Right lung (tissue), 10 donors: ENCODE measurements at places on chromosomes 1 and 21. TPM values are rescaled to one million over a fixed set of nuclear protein-coding genes. Genes with fewer than 3 reads are reported as not detected.

Gene ABCA4
- 1.9 TPM for polyA plus RNA-seq

Gene HMGCS2
- 0.53 TPM for polyA plus RNA-seq

Gene HES3
- polyA plus RNA-seq, result not detected

Gene CLCA4
- polyA plus RNA-seq, result not detected

Gene SLC9C2
- polyA plus RNA-seq, result 0.48 TPM

Gene HSPA6
- polyA plus RNA-seq, result 0.80 TPM

Gene TFF2
- not detected for polyA plus RNA-seq

Gene RAB25
- polyA plus RNA-seq, result 66.5 TPM

Gene DRAXIN
- polyA plus RNA-seq, result 1.9 TPM

Gene SERTAD4
- polyA plus RNA-seq, result 4.8 TPM

GRCh38 chr1:10730985-10731384, 65.5 kb downstream of the CASZ1 start:
- no peak for DNase-seq

- DNase-seq, result no peak
These were observed 597.8 kb downstream of the KIF26B start for GRCh38 chr1:245752561-245752960.

- DNase-seq, result no peak
These were observed 31.8 kb upstream of the PDC start for GRCh38 chr1:186492531-186493291.

- no peak for DNase-seq
These were observed 148.1 kb upstream of the CTTNBP2NL start for GRCh38 chr1:112247961-112248360.

DNA sequence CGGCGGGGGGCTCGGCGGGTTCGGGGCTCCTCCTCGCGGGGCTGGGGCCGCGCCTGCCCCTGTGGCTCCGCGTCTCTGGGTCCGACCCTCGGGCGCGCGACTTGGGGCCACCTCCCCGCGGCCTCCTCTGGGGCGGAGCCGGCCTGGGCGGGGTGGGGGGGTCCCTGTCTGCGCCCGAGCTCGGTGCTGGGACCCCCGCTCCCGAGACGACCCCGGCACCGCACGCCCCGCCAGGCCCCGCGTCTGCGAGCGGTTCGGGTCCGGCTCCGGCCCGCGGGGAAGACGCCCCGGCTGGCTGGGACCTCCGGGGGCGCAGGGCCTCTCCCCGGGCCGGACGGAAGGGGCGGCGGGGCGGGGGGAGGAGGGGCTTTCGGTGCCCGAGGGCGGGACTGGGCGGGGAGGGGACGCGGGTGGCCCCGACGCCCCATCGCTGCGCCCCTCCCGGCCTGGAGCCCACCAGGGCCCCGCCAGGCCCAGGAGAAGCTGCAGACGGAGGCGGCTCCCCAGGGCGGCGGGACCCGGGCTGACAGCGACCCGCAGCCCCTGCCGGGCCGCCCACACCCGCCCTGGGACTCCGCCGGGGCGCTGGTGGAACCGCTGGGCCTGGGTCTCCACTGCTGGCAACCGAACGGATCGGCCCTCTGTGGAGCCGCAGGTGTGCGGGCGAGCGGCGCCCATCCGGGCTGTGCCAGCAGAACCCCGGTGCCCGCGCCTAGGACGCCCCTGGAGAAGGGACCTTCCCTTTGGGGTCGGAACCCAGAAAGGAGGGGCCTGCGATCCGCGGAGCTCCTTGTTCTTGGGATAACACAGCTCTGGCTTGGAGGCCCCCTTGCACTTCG, 610 bp downstream of the COL6A2 start:
- no peak for DNase-seq

- DNase-seq, result no peak
These were observed 6.3 kb downstream of the FAM20B start for GRCh38 chr1:179031855-179032513.

- DNase-seq, result no peak
These were observed 361 bp downstream of the DDAH1 start for GRCh38 chr1:85464497-85465098.

DNA sequence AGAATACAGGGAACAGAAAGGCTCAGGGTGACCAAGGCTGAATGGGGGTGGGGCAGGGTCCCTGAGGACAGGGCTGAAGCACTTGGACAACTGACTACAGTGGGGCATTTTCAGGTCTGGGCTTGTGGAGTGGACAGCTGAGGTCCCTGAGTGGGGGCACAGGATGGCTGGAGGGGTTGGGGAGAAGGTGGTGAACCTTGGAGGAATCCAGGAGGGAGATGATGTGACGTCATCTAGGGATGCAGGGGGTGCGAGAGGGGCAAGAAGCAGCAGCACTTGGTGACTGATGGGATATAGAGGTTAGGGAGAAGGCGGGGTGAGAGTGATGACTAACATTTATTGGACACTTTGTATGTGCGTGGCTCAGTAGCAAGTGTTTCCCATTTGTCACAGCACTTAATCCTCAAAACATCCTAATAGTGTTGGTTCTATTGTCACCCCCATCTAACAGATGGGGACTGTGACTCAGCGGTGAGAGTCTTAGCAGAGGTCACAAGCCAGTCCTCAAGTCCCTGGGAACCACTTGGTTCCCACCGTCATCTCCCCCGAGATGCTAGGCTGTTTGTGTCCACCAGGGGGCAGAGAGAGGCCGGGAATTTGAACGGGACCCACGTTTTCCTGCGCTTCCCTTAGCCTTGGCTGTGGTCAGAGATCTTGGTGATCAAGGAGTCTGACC, 27.9 kb upstream of the BMP8B start:
- peak; percentile 61 for DNase-seq

- no peak for DNase-seq
These were observed 42.5 kb downstream of the UTP25 start for GRCh38 chr1:209870151-209870831.

DNA sequence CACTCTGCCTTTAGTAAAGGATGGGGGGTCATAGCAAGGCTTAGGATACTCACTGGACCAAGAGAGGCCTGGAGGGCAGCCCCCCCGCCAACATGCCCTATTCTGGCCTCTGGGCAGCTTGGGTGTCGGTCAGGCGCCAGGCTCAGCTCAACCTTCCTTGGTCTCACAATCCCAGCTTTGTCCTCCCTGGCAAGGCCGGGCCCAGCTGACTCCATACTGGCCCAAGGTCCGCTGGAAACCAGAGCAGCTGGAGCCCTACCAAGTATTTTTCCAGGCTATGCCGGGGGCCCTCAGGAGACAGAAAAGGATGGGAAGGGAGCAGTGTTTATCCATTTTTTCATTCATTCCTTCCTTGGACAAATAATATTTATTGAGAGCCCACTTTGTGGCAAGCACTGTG, 6.2 kb downstream of the FBXO2 start:
- DNase-seq, result no peak

DNA sequence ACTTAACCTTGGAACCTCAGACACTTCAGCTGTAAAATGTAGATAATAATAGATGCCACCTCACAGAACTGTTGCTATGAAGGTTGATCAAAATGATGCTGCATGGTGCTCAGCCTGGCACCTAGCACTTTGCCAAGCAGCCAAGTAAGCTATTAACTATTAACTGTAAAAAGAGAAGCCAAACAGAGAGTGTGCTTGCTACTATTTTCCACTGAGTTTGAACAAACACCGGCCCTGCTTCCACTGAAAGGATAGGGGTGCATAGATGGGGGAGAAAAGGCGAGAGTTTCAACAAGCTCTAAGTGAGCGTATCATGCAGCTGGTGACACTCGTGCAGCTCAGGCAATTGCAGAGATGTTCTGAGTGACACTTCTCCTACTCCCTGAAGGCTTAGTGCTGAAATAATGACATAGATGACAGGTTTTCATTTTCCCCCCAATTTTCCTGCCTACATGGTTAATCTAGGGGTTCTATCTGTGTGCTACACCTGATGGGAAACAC, 78.2 kb downstream of the GPR88 start:
- DNase-seq, result no peak

GRCh38 chr1:164703463-164703862, 144.5 kb downstream of the PBX1 start:
- DNase-seq, result no peak

DNA sequence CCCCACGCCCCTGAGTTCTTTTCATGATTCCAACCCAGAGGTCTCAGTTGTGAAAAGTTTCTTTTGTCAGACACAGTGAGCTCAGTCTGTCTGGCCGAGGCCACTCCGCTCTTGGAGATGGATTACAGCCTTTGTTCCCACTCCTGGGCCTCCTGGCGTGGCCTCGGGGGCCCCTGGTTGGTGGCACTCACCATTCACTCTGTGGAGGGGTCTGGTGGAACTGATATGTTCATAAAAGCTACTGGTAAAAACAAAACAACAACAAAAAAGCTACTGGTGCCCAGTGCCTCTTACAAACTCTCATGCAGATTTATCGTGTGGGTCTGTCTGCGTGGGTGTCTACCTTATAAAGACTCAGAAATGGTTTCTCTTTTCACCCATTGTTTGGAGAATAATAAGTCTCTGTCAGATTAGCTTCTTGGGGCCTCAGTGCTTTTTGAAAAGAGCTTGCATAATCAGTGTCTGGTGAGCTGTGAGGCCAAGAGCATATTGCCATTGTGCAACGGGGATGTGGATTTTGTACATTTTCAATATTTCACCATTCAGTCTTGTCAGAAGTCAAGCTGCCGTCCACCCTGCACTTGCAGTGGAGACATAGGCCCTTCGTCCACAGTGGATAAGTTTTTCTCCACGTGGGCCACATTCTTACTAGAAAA, 86.7 kb downstream of the GALNT2 start:
- peak; percentile 52 for DNase-seq

- DNase-seq, result peak; percentile 35
These were observed 39.5 kb downstream of the TOR3A start for GRCh38 chr1:179121159-179121938.

- DNase-seq, result no peak
These were observed 560 bp downstream of the PLEKHM2 start for GRCh38 chr1:15684468-15685291.

- DNase-seq, result no peak
These were observed 20.8 kb upstream of the COG2 start for GRCh38 chr1:230621324-230622030.

DNA sequence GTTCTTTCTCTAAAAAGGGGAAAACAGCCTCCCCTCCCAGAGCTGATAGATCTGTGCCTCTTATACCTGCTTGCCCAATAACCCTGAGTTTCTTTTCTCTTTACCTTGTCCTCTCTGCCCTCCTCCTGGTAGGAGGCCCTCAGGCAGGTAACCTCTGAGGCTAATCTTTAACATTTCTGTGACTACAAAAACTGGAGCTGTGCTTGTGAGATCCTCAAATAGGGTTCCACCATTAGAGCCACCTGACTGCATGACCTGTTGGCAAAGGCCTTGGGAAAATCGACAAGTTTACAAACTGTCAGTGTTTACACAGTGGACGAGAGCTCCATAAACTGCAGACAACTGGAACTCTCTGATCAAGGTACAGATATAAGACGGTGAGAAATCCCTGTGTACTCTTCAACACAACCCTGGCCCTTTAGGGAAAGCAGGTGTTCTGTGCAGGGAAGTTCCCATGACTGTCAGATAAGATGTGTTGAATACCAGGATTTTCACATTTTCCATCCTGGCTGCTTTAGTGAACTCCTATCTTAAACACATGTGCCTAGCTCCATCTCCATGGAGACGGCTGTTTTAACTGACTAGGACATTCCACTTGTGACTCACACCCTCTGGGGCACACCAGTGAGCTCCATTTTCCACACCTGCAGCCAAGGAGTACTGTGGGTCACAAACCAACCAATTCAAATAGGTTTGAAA, 38.3 kb downstream of the ECE1 start:
- no peak for DNase-seq

DNA sequence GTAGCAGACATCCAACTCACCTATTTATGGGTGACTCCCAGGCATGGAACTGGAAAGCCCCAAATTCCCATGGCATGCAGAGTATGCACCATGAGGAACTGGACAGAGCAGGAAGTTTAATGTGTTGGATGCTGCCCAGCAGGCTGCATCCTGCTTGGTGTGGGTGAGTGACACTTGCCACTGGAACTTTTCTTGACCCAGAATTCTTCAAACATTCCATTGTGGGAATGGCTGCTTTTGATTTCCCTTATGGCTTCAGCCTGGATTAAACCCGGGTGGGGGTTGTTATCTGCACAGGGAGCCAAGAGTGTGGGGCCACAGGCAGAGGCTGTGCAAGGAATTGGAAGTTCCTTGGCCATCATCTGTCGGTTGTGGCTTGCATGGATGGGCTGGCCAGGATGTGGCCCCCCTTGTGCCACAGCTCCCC, 26.9 kb upstream of the BACE2 start:
- no peak for DNase-seq

GRCh38 chr1:60430375-60430774, 356.8 kb upstream of the C1orf87 start:
- no peak for DNase-seq

GRCh38 chr1:25641329-25641725, 24.7 kb downstream of the MAN1C1 start:
- DNase-seq, result no peak

DNA sequence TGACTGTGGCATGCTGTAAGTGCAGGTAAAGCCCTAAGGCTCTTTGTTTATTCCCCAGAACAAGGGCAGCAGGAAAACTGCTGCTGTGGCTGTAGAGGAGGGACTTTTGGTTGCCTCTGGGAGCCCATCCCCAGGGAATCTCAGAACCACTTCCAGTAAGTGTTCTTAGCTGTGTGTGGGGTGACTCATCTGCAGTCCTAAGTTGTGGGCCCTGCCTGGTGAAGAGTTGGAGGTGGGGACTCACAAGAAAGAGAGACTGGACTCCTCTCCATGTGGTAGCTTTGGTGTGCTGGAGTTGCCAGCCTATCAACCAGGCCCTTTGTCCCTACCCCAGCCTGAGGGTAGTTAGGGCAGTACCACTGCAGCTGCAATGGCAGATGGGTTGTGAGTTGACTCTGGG, 24.0 kb upstream of the DENND1B start:
- no peak for DNase-seq

DNA sequence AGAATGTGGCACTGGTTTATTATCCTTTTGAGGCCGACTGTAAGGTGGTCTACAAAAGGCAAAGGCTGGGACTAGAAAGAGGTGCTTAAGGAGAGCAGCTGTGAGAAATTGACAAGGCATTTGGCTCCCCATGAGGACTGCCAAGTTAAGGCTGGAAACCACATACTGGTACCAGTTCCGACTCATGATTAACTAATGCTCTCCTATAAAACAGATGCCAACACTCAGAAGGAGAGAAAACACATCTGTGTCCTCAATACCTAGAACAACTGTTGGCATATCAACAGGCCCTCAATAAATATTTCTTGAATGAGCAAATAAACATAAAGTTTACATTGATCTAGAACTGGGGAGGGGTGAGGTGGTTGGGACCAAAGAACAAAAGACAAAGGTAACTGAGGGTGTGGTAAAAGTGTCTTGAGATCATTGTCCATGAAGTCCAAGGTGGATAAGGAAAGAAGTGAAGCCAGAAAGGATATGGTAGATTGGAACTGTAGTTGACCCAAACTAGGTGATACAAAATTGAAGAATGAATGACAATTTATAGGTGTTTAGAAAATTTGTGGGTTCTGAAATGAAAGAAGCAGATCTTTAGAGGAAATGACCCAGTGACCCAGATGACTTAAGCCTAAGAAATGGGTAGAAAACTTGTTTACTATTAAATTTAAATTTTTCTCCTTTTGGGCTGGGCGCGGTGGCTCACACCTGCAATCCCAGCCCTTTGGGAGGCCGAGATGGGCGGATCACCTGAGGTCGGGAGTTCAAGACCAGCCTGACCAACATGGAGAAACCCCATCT, 16.9 kb upstream of the MCL1 start:
- DNase-seq, result no peak
